A549 treated with dexamethasone at 1 μM for 4 hours (cell line): ENCODE measurements at places on chromosomes 7 and 10. TPM values are rescaled to one million over a fixed set of nuclear protein-coding genes. Genes with fewer than 3 reads are reported as not detected.

IGF2BP3 gene
- total RNA-seq: 27.4 to 38.9 TPM (median 32.5 TPM) in 5 replicates

AKR1C2 gene
- 3,478 to 4,005 TPM (median 3,689 TPM) in 5 replicates for total RNA-seq

SORBS1 gene
- 0.38 to 0.84 TPM (median 0.66 TPM) in 5 replicates for total RNA-seq

PRLHR gene
- 0.01 TPM in 1 of 5 replicates, not detected in the others for total RNA-seq

MYH16 gene
- 0.25 to 0.70 TPM (median 0.40 TPM) in 5 replicates for total RNA-seq

PIP4K2A gene
- 20.2 to 34.0 TPM (median 26.3 TPM) in 5 replicates for total RNA-seq

KCNMA1 gene
- 38.0 to 72.8 TPM (median 60.1 TPM) in 5 replicates for total RNA-seq

NSUN6 gene
- total RNA-seq: 3.0 to 4.8 TPM (median 4.0 TPM) in 5 replicates

LRRC17 gene
- total RNA-seq: 0.03 to 0.13 TPM (median 0.06 TPM) in 4 of 5 replicates, not detected in the other

GNG11 gene
- 30.2 to 35.2 TPM (median 32.2 TPM) in 5 replicates for total RNA-seq

TCAF2 gene
- 1.4 to 2.1 TPM (median 1.5 TPM) in 5 replicates for total RNA-seq

CPVL gene
- 0.18 to 0.39 TPM (median 0.23 TPM) in 4 of 5 replicates, not detected in the other for total RNA-seq

ZNF804B gene
- total RNA-seq: not detected in 5 replicates
